DMS 273 treated with DMSO at 0.1 percent for 48 hours (cell line): ENCODE measurements at places on chromosomes 3 and 15.

- DNase-seq = no peak
Observed at GRCh38 chr3:180983136-180983535, 6.4 kb downstream of the DNAJC19 start.

DNA sequence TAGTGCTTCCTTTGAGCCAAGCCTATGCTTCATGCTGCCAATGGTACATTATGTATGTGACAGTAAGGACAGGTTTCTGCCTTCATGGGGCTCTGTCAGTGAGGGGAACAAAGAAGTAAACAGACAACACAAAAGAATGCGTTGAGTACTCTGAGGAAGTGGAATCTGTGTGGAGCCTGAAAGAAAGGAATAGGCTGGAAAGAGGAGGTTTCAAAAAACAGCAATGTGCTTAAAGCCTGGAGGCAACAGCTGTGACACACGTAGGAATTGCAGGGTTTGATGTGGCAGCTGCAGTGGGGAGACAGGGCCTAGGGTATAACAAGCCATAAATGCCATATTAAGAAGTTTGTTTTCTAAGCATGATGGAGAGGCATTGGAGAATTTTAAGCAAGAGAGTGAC is 316.7 kb downstream of the CLSTN2 start:
- DNase-seq = no peak

DNA sequence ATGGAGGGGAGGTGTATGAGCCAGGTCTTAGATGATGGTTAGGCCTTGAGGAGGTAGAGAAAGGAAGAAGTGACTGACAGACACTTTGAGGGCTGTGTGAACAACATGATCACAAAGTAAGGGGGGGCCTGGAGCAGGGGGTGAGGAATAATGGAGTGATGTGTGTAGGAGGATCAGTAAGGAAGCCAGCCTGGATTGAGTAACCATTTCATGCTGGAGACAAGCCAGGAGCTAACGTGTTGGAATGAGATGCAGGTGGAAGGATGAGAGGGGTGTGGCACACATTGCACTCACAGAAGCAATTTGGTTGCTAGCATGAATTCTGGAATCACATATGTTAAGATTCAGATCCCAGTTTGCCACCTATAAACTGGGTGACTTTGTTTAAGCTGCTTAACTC is 65.5 kb downstream of the BBX start:
- DNase-seq = no peak

DNA sequence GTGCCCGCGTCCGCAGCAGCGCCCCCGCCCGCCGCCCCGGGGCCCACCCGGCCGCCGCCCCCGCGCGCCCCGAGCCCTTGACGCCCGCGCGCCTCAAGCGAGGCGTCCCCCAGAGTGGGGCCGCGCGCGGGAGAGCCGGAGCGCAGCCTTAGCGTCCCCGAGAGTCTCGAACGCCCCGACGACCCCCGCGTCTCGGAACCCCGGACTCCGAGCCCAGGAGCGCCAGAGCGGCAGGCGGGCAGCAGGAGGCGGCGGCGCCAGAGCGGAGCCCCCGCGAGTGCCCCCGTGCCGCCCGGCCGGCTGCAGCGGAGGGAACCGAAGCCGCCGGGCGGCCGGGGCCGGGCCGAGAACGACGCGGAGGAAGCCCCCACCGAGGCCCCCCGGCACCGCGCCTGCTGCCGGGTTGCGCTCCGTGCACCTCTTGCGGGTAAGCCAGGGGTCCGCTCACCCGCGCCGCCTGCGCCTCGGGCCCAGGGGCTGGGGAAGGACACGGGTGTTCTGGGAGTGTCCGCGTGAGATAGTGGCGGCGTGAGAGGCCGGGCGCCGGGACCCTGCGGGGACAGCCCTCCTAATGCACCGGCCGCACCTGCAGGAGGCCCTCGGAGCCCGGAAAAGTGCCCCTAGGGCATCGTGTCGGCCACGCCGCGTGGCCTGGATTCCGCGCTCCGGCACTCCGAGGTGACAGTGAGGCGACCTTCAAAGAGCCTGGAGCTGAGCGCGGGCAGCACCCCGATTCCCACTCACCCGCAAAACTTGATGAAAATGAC is 52.0 kb upstream of the ULK4 start:
- no peak for DNase-seq

GRCh38 chr15:58732625-58733363 is 16.7 kb downstream of the ADAM10 start:
- no peak for DNase-seq

- DNase-seq = no peak
Observed at GRCh38 chr15:38271895-38272294, 19.3 kb downstream of the SPRED1 start.

- no peak for DNase-seq
Observed at GRCh38 chr3:142916605-142917004, 27.7 kb upstream of the PCOLCE2 start.

GRCh38 chr15:34217587-34218225 is 7.1 kb upstream of the EMC4 start:
- no peak for DNase-seq

DNA sequence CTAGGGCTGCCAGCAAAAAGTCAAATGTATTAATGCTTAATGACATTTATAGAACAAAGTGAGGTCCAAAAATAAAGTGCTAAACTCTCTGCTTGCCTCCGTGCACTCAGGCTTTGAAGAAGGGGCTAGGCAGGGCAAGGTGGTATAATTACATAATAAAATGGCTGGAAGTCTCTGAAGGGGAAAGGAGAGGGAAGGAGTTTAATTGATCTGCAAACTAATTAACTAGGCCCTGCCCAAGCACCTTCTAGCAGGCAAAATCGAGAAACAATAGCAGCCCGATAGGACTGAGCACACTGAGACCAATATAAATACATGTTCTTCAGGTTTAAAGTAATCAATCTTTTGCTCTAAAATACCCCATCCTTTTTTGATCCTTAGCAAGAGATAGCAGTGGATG is 13.0 kb downstream of the DIS3L start:
- no peak for DNase-seq

GRCh38 chr3:42803414-42804105 is 730 bp downstream of the HIGD1A start:
- no peak for DNase-seq

DNA sequence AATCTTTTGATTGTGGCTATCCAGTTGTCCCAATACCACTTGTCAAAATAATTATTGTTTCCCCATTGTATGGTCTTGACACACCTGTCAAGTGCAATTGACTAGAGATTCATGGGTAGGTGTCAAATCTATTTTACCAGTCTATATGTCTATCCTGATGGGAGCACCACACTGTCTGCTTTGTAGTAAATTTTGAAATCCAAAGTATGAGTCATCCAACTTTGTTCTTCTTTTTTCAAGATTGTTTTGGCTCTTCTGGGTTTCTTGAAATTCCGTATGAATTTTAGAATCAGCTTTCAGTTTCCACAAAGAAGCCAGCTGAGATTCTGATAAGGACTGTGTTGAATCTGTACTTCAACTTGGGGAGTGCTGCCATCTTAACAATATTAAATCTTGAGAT is 71.9 kb downstream of the CSNK1G1 start:
- DNase-seq = no peak

GRCh38 chr3:38960953-38961622 is 90.7 kb downstream of the SCN11A start:
- DNase-seq = no peak

DNA sequence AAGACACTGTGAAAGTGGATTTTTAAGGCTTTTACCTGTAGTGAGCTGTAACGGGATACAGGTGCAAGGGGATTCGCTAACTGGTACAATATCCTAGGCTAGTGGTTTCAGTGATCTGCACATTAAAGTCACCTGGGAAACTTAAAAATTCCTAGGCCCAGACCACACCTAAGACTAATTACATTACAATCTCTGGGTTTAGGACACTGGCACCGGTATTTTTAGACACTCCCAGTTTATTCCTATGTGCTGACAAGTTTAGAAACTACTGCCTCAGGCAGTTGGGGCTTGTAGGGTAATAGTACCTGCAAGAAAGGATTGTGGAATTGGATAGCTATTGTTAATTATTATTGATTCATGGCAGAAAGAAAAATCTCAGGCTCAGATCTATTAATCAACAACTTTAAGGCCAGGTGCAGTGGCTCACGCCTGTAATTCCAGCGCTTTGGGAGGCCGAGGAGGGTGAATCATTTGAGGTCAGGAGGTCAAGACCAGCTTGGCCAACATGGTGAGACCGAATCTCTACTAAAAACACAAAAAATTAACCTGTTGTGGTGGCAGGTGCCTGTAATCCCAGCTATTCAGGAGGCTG is 50.4 kb upstream of the CASR start:
- no peak for DNase-seq

DNA sequence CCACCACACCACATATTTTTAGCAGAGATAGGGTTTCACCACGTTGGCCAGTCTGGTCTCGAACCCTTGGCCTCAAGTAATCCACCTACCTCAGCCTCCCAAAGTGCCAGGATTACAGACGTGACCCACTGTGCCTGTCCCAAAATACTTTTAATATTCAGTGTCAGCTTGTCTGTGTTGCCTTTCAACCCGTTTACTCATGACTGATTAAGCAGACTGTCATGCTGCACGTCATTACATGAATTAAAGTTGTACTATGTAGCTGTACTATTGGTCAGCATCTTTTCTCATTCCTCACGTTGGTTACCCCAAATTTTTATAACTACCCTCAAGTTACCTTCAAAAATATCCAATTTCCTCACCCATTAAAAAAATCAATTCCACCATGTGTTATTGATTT is 48.7 kb upstream of the GADL1 start:
- DNase-seq = no peak

GRCh38 chr3:101509811-101510210 is 3.2 kb downstream of the SENP7 start:
- no peak for DNase-seq

GRCh38 chr3:25587094-25587493 is 77.6 kb downstream of the TOP2B start:
- no peak for DNase-seq

DNA sequence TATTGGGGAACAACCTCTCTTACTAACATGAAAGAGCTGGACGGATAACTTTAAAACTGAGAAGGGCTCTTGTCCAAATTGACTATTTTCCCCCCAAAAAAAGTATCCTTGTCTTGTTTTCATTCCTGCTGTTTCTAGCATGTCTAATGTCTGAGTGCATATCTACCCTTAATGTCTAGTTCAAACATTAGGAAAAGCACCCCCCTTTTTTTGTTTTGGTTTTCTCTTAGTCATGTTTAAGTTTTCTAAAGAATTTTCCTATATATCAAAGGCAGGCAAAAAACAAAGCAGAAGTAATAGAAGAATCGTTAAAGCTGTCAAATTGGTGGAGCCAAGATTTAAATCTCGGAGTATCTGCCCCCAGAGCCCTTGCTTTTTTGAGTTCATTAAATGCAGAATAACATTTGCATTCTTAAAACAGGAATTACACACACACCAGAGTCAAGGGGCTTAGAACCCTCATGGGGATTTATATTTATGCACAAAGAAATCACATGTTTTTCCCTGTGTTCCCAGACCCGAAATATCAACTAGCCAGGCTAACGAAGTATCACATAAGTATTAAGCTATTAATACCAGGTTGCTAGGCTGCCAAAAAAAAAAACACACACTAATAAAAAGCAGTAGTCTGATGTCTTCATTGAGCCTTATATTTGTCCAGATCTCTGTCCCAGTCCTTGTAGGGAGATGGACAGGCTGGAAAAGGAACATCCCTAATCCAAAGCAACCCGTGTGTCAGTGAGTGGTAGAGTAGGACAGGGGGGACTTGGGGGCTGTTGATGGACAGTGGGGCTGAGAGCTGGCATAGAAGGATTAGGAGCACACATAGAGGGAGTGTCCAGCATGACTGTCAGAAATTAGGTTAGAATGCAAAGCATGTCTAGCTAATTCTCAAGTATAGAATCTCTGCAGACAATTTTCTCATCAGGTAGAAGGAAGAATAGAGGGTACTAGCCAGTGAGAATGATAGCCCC is 103.6 kb upstream of the BFSP2 start:
- DNase-seq = no peak

- DNase-seq = no peak
Observed at GRCh38 chr3:59334585-59334984, 284.8 kb upstream of the CFAP20DC start.

GRCh38 chr15:42716626-42717025 is 20.3 kb downstream of the CDAN1 start:
- no peak for DNase-seq

DNA sequence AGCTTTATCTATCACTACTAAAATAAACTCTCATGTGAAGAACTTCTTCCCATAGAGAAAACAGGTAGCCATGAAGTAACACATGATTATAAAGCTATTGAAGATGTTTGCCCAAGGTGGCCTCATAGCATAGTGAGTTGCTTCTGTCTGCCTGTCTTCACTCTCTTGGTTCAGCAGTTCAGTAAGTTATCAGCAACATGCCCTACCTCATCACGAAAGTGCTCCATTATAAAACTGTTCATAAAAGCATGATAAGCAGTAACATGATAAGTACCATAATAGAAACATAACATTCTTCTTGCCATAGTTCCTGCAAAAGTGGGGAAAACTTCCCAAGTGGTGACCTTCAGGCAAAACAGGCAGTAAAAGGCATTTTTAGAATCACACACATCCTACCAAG is 45.6 kb downstream of the MRPL3 start:
- no peak for DNase-seq

GRCh38 chr3:48403533-48404439 is 26.1 kb downstream of the PLXNB1 start:
- DNase-seq = no peak

- no peak for DNase-seq
Observed at GRCh38 chr3:196772897-196773296, 33.2 kb downstream of the PAK2 start.
